ENCODE measurements at places on chromosomes 7 and 10. TPM values are rescaled to one million over a fixed set of nuclear protein-coding genes. Genes with fewer than 3 reads are reported as not detected.

DNA sequence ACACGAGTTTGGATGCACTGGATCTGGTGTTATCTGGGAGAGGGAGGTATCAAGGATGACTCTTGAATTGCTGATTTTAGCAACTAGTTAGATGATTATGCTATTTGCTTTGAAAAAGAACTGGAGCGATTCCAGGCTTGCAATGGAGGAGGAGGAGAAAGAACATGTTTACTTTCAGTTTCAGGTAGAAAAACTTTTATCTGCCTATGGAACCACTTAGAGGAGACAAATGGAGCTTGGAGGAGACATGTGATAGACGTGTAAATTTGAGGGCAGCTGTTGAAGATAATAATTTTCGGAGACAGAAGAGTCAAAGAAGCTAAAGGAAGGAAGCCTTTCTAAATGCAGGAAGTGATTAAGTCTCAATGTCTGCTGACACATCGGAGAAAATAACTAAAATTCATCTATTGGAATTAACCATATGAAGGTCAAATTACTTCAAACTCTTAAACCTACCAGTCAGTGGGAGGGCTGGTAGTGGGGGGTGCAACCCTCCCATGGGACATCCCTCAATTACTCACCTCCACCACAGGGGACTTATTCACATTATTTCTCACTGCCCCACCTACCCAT lies 56.4 kb upstream of the GNAI1 start:
- no peaks in the 10 kb centered on the region for H3K36me3 ChIP-seq
- H3K4me3 ChIP-seq = no peak overlapping the region
- no peaks in the 10 kb centered on the region for H3K4me1 ChIP-seq
- no peak overlapping the region for H3K27ac ChIP-seq
- H3K27me3 ChIP-seq = no peaks in the 10 kb centered on the region

DNA sequence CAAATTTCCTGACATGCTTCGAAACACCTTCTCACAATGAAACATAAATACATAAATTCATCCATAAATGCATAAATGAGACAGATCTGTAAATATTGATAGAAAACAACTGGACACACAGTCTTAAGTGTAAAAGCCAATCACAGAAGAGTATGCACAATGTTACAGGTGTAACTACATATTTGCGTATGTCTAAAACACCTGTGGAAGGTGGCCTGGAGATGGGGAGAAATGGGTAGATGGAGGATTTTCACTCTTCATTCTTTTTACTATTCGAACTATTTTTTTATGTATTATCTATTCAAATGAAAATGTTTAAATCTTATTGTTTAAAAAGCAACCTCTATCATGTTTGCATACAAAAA lies 860 bp downstream of the IQUB start:
- no peaks in the 10 kb centered on the region for H3K27me3 ChIP-seq
- DNase-seq = no peak
- H3K36me3 ChIP-seq = no peaks in the 10 kb centered on the region
- H3K4me1 ChIP-seq = no peaks in the 10 kb centered on the region

Gene GLRX3
- 40.7 TPM for total RNA-seq

DNA sequence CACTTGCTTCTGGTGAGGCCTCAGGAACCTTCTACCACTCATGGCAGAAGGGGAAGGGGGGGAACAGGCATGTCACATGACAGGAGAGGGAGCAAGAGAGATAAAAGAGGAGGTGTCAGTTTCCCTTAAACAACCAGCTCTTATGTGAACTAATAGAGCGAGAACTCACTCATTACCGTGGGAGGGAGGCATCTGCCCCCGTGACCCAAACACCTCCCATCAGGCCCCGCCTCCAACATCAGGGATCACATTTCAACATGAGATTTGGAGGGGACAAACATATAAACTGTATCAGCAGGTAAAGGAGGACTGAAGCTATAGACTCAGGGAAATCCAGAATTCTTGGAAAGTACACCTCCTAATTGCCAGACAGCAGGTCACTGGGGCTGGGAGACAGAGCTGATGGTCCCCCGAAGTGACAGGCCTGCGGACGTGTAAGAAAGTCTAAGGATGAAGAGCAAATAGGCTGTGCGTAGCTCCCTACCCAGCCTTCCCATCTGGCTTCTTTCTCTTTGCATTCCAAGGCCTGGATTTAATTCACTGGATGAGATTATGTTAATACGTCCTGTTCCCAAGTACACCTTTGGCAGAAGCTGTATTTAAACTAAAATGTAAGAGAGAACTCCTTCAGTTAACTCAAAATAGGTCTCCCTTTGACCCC lies 186.7 kb upstream of the LYZL2 start:
- DNase-seq = no peak
- no peaks in the 10 kb centered on the region for H3K27me3 ChIP-seq
- H3K27ac ChIP-seq = peak overlapping the region; percentile 17

Gene RPP30
- 37.1 TPM for total RNA-seq

GRCh38 chr10:79051766-79052165 lies 17.0 kb upstream of the ZMIZ1 start:
- no peaks in the 10 kb centered on the region for H3K36me3 ChIP-seq
- no peaks in the 10 kb centered on the region for H3K27me3 ChIP-seq
- H3K4me3 ChIP-seq = no peak overlapping the region
- peaks cover 11% of the 10 kb centered on the region for H3K4me1 ChIP-seq
- DNase-seq = no peak
- H3K27ac ChIP-seq = no peak overlapping the region

All from prostate gland (tissue), 2 donors.